Activated CD8-positive, alpha-beta memory T cell treated with anti-CD3 and anti-CD28 coated beads for 1 hour (primary cell): ENCODE measurements at places on chromosomes 7 and 10.

DNA sequence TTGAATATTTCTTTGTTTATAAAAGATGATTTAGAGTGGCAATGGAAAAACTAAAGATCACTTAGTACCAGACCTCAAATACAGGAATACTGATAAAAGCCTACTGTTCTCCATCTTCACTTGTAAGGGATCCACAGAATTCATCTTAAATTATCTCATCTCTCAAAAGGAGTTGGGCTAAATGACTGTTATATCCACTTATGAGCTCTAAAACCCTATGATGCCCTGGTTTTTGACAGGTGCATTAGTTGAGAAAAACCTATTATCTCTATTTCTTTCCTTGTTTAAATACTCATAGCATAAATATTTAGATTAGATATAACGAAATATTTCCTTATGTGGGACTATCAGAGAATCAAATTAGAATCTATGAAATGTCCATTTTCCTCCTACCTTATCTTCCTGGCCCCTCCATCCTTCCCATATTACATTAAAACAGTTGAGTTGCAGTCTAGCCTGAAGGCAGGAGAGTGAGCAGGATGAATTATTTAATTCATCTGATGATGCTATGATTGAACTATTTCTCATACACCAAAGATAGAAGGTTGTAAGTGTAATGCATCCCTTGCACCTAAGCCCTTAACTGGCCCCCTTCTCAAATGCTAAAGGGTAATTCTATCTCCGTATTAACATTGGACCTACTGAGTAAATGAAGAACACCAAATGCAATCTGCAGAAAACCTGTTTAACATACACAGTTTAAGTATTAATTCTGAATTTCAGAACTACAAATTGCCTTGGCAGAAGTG, 29.7 kb downstream of the PPP3CB start:
- DNase-seq, result no peak

DNA sequence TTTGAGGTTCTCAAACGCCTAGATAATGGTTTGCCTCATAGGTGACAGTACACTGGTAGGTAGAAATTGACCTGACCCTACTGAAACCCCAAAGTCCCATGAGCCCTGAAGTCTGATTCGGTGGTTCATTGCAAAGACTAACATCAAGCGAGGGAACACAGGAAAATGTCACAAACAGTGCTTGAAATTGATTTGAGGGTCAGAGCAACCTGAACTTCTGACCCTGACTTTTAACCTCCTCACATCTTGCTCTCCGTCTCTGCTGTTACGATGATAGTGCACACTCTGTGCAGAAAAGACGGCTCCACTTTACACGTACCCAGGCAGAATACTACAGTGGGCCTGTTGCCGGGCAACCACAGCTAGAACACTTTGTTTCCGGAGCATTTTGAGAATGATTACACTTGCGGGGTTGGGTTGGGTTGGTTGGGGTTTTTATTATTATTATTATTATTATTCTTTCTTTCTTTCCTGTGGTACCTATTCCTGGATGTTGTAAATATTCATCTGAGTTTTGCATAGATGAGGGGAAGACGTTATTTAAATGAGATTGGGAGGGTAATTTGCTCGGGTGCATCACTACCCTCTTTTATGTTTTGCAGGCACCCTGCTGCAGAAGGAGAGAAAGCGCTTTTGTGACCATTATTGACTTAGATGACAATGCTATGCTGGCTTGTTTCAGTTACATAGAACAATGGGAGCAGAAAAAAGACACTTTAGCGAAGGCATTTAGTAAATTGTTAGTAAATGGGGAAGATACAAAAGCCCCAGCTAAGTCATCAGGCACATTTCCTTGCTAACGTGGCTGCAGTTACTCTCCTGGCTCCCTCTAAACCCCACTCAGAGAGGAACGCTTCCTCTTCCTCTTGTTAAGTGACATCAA, 438.1 kb upstream of the NRP1 start:
- no peak for DNase-seq

DNA sequence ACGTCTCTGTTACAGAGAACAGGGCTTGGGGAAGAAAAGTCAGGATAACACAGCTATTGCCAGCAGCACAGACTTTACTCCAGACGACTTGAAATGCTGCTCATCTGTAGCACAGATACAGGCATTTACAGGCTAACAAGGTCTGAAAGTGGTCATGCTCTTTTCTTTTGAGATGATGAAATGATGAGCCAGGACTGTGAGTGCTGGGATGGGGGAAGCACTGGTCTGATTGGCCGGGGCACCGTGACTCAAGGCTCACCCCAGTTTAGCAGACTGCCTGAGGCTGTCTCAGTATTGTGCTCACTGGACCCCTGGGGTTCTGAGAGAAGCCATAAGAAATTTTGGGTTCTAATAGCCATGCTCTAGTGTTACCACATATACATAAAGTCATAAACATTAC, 12.4 kb downstream of the SMKR1 start:
- no peak for DNase-seq

DNA sequence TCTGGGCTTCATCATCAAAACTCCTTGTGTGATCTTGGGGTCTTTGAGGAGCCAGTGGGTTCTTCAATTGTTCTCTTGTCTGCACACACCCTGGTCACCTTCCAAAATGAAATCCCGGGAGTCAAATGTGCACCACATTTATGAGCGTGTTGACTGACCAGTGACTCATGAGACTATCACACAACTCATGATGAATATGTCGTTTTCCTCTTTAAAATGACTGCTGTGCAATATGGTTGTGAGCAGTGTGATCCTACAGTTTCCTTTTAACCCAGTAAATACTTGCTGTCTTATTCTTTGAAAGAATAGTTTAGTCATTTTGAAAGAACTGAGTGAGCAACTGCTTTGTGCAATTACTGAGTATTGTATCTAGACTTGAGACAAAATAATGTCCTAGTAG, 149.2 kb downstream of the DYNC1I1 start:
- no peak for DNase-seq

- no peak for DNase-seq
Observed at GRCh38 chr10:91593366-91593765, 39.5 kb downstream of the PPP1R3C start.
